ENCODE measurements at places on chromosomes 13 and 19. TPM values are rescaled to one million over a fixed set of nuclear protein-coding genes. Genes with fewer than 3 reads are reported as not detected.

Gene DKKL1
- total RNA-seq = 0.59 TPM

Gene KCNK6
- 3.7 TPM for total RNA-seq

Gene GNA15
- not detected for total RNA-seq

Gene ZC3H4
- total RNA-seq = 20.4 TPM

Gene FUT6
- not detected for total RNA-seq

Gene DMKN
- 32.5 TPM for total RNA-seq

Gene ELSPBP1
- total RNA-seq = not detected

Gene CLDND2
- 4.6 TPM for total RNA-seq

Gene LGALS14
- not detected for total RNA-seq

Gene DCLK1
- 0.96 TPM for total RNA-seq

Gene CDX2
- 0.60 TPM for total RNA-seq

Gene CYP2F1
- total RNA-seq = not detected

Gene KIR3DL2
- not detected for total RNA-seq

Gene KLF1
- 0.10 TPM for total RNA-seq

Gene KLK3
- not detected for total RNA-seq

Gene ICAM5
- 1.2 TPM for total RNA-seq

Gene C1QTNF9B
- total RNA-seq = not detected

Gene GADD45B
- 103 TPM for total RNA-seq

Gene WDR88
- not detected for total RNA-seq

Gene ZNF285
- total RNA-seq = 2.1 TPM

Gene LRRC8E
- 6.4 TPM for total RNA-seq

Gene ATP8B3
- 2.3 TPM for total RNA-seq

Gene SLC25A41
- 0.11 TPM for total RNA-seq

Gene NCCRP1
- 1.4 TPM for total RNA-seq

Gene SMIM44
- not detected for total RNA-seq

Gene TMEM272
- not detected for total RNA-seq

Gene SCEL
- total RNA-seq = 0.79 TPM

Gene FOSB
- total RNA-seq = 14.4 TPM

Gene KIR2DL1
- total RNA-seq = not detected

Gene ATXN8OS
- not detected for total RNA-seq
